ENCODE measurements at places on chromosomes 12 and 14.

DNA sequence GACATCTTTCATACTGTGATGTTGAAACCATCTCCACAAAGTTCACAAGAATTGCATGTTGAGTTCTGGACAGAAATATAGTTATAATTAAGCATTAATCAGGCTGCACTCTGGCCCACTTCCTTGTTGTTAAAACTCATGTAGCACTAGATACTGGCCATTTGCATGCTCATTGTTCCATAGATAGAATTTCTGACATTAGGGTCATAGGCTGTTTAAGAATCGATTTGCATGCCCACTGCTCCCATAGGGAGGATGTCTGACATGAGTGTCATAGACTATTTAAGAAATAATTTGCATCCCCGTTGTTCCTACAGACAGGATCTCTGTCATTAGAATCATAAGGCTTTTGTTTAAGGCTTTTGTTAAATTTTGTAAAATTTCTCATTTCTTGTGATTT is 50.2 kb downstream of the MYF5 start:
- no peak for DNase-seq

DNA sequence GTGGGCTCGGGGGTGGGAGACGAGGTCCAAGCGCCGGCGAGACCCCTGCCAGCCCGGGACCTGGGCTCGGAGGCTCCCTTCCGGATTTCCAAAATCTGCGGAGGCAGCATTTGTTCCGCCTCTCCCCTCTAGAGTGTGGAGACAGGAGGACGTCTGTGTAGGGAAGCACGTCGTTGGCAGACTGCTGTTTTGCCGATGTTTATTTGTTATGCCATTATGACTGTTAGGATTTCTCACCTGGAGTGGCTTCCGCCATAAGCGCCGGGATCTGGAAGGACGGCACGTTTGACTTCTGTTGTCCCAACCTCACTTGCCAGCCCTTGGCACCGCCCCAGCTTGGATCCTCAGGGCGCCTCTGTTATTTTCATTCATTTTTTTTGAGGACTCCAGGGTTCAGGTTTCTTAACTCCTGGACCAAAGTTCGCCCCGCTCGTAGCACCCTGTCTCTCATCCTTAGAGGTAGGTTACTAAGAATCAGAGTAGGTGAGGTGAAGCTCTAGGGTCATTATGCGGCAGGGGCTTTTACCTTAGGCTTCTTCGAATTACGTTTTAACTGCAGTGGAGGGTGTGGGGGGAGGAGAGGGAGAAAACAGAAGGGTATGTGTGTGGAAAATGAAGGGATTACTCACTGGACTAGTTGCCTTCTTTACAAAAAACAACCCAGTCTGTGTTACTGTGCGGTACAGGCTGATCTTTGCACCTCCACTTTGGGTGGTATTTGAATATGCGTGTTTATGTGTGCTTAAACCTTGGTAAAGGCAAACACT is 547 bp upstream of the PYGL start:
- peak; percentile 57 for DNase-seq

GRCh38 chr14:99807413-99808153 is 14.4 kb downstream of the EML1 start:
- DNase-seq, result no peak

GRCh38 chr14:90049390-90049789 is 12.4 kb upstream of the KCNK13 start:
- peak; percentile 34 for DNase-seq

DNA sequence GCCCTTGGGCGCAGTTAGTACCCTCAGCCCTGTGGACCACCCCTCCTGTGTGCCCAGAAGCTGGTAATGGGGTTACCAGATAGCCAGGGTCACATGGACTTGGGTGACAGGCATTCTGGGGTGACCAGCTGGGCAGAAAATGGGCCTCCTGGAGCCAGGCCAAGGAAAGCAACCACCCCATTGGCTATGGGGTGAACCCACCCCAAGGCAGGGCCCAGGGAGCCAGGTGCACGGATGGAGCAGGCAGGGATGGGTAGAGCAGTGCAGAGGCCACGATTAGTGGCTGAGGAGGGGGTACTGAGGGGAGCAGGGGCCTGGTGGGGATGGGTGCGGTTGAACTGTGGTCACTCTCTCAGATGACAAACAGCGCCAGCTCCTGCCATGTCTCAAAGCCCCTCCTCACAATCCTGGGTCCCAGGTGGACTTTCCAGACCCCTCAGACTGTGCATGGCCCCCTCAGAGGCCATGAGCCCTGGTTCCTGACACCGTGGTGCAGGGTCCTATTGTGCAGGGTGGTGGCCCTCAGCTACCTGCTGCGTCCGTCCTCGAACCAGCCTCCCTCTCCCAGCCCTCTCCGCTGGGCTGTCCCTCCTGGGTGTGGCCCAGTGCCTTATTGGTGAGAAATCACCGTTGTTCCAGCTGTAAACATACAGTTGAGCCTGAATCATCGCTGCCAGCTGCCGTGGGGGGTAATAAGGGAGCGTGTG is 23.4 kb upstream of the BEGAIN start:
- no peak for DNase-seq

DNA sequence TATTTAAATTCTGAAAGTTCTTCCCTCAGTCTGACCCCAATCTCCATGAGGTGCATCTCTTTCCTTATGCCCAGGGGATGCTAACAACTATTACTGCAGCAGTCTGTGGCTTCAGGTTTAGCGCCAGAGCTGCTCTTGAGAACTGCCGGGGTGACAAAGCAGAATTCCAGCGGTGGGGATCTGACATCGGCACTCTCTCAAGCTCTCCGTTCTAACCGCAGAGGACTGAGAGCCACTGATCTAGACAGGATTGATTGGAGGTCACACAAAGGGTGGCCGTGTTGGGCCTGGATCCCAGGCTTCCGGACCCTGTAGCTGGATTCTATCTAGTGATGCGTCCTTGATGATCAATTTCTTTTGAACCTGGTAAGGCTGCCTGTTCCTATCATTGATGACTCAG is 155.6 kb upstream of the TMEM132C start:
- DNase-seq, result no peak

- no peak for DNase-seq
These were observed 90.9 kb upstream of the PKP2 start for GRCh38 chr12:32987512-32987911.

DNA sequence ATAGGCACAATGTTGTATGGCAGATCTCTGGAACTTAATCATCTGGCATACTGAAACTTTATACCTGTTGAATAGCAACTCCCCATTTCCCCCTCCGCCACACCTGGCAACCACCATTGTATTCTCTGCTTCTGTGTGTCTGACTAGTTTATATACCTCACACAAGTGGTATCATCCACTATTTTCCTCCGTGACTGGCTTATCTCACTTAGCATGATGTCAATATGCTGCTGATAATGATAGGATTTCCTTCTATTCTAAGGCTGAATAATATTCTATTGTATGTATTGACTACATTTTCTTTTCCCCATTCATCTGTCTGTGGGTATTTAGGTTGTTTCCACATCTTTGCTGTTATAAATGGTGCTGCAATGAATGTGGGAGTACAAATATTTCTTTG is 21.5 kb downstream of the BRMS1L start:
- no peak for DNase-seq

GRCh38 chr14:89452281-89452680 is 35.2 kb upstream of the FOXN3 start:
- DNase-seq, result no peak

- no peak for DNase-seq
These were observed 49.5 kb downstream of the BEGAIN start for GRCh38 chr14:100537446-100538350.

DNA sequence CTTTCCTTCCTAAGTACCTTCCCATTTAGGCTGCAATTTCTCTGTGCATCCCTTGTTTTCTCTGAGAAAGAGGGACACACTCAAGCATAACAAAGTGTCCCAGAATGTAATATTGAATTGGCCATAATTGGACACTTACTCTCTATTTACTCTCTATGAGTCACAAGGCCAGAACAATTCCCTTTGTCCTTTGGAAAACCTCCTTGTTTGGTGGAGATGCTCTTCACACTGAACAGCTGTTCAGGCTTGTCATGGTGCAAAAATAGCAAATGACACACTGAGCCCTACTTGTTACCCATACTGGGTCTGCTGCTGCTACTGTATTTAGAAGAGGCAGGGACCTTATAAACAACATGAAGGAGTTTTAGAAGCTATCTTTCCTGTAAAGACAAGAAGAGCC is 1590.5 kb upstream of the TMEM132C start:
- DNase-seq, result no peak

DNA sequence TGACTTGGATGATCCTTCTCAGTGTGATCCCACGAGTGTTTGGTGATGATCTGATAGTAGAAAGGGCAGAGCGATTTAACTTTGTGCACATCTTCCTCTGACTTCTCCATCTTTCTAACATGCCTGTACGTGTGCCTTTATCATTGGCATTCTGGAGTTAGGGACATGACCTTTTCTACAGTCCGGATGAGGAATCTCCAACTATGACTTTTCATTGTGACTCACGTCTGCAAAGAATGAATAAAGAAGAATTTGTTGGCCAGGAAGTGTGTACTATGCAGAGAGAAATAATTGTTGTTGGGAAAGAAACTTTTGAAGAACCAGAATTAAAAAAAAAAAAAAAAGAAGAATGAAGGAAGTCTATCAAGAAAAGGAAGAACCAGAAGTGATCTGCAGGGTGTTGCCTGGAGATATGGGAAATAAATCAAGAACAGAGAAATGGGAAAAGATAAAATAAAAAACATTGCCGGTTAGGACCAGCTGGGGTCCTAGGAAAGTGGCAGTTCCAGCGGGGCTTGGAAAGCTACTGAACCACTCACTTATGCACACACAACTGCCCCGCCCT is 25.3 kb downstream of the PPFIBP1 start:
- no peak for DNase-seq

- no peak for DNase-seq
These were observed 102.7 kb downstream of the BTG1 start for GRCh38 chr12:92042791-92043531.

GRCh38 chr12:123659996-123660727 is 10.8 kb upstream of the TCTN2 start:
- no peak for DNase-seq

- no peak for DNase-seq
These were observed 233.4 kb upstream of the FKBP4 start for GRCh38 chr12:2561367-2561766.

GRCh38 chr12:113638460-113638775 is 166.7 kb upstream of the LHX5 start:
- no peak for DNase-seq

DNA sequence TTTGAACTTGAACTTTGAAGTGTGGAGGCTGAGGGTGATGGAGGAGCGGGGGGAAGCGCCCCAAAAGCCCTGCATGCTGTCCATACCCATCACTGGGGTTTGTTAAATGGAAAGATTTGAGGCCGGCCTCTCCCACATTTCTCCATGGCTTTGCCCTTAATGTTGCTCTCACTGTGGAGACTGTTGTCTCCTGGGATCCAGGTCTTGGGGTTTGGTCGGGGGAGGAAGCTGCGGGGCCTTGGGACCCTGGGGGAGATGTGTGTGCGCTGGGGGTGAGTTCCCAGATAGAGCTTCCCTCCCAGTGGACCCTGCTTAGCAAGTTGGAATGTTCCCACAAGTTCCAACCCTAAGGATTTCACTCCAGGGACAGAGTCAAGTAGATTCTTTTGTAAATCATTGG is 28.0 kb upstream of the LRTM2 start:
- no peak for DNase-seq

- DNase-seq, result no peak
These were observed 30.8 kb upstream of the CMKLR1 start for GRCh38 chr12:108369736-108370396.

GRCh38 chr14:73325630-73326299 is 88.5 kb downstream of the PAPLN start:
- DNase-seq, result no peak

DNA sequence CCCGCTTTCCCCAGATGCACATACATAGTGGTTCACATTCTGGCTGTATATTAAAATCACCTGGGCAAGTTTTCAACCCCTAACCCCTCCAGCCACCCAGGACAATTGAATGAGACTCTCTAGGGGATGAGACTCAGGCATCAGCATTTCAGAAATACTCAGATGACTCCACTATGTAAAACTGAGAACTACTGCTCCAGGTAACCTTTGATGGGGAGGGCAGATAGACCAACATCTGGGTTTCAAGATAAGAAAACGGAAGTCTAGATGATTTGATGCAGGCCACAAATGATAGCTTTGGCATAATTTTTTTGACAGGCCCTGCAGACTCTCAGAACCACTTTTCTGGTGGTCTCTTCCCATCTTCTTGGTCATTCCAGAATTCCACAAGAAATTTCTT is 341.1 kb downstream of the EMP1 start:
- DNase-seq, result no peak

- no peak for DNase-seq
These were observed 140.5 kb downstream of the ADGRD1 start for GRCh38 chr12:131093971-131094830.

- DNase-seq, result no peak
These were observed 17.4 kb downstream of the IGF1 start for GRCh38 chr12:102462795-102463465.

DNA sequence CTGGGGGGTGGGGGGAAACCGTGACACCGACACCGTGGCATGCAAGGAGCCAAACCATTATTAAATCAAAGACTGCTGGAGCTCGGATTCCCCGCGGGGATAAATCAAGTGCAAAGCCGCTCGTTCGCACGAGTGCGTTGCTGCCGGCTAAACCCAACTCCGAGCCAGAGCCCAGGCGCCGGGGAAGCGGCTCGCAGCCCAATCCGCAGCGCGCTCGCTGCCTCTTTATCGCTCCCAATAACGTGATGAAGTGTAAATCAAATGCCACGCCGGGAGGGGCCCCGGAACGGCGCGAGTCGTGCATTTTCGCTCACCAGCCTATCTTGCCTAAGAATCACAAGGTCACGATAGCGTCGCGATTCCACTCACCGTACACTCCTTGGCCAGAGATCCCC is 1.3 kb downstream of the MDGA2 start:
- DNase-seq, result no peak

GRCh38 chr12:7907009-7907408 is 29.0 kb downstream of the SLC2A3 start:
- no peak for DNase-seq

DNA sequence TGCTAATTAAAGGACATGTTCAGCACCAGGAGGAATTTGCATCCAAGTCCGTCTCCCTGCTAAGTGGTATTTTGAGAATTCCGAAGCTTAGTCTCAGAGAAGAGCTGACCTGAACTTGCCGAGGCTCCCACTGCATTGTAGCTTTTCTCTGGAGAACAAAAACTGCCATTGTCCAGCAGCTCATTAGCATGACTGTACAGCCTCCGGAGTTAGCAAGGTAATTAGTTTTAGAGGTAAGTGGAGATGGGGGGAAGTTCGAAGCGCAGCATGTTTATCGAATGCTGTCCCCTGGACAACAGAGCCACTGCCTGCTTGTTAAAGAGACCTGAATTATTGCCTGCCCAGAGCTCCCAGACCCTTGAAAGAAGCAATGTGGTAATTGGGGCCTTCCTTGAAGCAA is 160.3 kb upstream of the PELI2 start:
- no peak for DNase-seq

- no peak for DNase-seq
These were observed 136.8 kb downstream of the ADGRD1 start for GRCh38 chr12:131090274-131091210.

- no peak for DNase-seq
These were observed 281.0 kb upstream of the CRY1 start for GRCh38 chr12:107374161-107374840.

- DNase-seq, result no peak
These were observed 42.9 kb downstream of the DAD1 start for GRCh38 chr14:22545842-22546721.

GRCh38 chr12:46402941-46403718 is 30.6 kb upstream of the SLC38A2 start:
- DNase-seq, result no peak

All from NCI-H2171 (cell line).